Adrenal gland (tissue), 19 donors: ENCODE measurements at places on chromosomes 1 and 21. TPM values are rescaled to one million over a fixed set of nuclear protein-coding genes. Genes with fewer than 3 reads are reported as not detected.

The PRAMEF7 gene
- not detected for total RNA-seq

The PDZK1 gene
- 7.5 TPM for total RNA-seq

DNA sequence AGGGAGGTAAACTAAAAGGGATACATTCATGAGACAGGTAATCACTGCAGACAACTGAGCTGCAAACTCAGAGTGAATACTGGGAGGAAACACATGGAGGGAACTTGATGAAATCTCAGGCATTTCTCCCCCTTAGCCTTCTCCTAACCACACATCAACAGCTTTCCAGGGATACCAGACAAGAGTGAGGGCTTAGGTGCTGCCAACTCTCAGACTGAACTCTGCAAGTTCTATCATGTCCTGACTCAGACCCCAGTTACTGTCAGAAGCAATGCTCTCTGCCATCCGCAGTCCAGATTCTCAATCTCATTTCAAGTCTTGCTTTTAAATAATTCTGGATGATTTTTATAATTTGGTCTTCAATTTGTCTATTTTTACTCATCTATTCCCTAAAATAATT lies 267.3 kb downstream of the LTN1 start:
- DNase-seq: no peak

GRCh38 chr1:162671664-162672410 lies 39.6 kb downstream of the DDR2 start:
- no peak for DNase-seq
